GM04503 (cell line): ENCODE measurements at places on chromosomes 1 and 21.

DNA sequence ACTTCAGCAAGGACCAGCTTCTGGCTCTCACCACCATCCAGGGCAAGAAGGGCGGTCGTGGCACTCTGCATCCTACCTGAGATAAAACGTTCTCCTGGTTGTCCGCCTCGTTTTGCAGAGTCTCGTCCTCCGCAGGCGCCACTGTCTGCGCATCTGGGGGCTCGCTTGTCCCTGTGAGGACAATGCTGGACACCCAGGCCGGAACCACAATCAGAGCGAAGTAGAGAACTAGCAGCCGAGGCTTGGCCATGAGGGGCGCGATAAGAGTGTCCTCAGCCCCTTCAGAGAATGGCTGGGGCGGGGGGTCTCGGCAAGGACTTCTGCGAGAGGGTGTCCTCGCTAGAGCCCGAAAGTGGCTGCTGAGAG lies 505 bp downstream of the OLFML2B start:
- DNase-seq, result peak; percentile 9

DNA sequence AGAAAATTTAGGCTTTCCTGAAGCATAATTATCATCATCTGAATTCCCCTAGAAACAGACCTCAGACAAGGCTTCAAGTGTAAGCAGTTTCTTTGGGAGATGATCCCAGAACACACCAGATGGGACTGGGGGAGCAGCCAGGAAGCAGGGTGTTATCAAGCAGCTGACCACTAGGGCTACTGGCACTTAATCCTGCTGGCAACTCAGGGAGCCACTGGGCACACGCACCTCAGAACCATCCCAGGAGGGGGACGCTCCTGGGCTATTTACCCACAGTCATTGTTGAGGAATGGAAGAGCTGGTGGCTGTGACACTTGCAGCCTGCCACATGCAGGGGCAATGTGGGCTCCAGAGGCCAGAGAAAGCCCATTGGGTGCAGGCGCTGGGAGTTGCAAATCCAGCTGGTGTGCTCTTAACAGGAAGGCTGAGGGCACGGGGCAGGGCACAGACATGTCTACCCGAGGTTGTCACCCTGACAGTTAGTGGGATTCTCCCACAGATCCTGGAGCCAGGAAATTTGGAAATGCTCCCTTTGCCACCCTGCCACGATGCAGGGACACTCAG lies 15.1 kb upstream of the IL22RA1 start:
- DNase-seq, result no peak

GRCh38 chr1:38031513-38031866 lies 15.1 kb downstream of the POU3F1 start:
- DNase-seq, result no peak

DNA sequence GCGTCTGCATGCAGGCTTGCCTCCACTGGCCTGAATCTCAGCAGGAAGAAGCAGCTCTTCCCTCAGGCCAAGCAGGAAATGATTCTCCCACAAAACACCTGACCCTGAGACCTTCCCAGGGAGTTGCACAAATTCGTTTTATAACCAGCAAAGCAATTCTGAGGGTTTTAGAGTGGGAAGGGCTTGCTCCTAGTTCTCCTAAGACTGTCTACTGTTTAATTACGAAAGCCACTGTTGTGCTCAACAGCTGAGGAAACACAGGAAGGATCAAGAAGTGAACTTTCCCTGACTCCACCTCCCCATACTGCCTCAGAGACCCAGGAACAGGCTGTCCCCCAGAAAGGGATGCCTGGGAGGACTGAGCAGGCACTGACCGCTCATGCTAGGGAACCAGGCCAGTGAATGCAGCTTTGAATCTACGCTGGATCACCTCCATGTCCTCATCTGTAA lies 37.0 kb upstream of the PUM1 start:
- DNase-seq, result peak; percentile 35

DNA sequence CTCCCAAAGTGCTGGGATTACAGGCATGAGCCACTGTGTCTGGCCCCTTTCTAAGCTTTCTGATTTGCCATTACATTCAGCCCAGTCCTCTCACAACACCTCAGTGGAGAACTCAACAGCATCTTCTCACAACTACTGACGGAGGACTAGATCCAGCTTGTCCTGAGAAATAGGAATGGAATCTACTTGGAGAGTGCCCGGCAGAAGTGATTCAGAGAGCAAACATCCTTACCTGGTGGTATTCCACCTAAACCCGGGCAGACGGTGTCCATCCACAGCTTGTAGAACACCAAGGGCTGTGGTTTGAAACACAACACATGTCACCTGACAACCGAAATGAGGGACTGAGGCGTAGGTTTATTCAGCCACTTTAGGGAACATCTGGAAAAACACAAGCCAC lies 28.8 kb upstream of the CCSAP start:
- DNase-seq, result no peak

DNA sequence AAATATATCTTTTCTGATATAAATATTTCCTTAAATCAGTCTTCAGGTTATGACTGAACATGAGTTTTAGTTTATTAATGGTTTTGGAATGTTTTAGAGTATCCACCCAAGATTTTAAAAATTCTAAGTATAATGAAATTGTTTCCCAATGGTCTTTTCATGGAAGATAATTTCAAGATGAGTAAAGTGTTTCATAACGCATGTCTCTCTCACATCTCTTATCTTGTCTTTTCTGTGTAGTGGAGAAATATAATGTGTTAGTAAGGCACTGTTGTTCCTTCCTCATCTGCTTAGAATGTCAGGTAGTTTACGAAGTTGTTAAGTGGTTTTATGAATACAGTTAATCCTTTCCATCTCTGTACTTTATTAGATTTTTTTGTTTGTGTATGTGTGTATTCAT lies 49.6 kb downstream of the PLA2G4A start:
- no peak for DNase-seq

DNA sequence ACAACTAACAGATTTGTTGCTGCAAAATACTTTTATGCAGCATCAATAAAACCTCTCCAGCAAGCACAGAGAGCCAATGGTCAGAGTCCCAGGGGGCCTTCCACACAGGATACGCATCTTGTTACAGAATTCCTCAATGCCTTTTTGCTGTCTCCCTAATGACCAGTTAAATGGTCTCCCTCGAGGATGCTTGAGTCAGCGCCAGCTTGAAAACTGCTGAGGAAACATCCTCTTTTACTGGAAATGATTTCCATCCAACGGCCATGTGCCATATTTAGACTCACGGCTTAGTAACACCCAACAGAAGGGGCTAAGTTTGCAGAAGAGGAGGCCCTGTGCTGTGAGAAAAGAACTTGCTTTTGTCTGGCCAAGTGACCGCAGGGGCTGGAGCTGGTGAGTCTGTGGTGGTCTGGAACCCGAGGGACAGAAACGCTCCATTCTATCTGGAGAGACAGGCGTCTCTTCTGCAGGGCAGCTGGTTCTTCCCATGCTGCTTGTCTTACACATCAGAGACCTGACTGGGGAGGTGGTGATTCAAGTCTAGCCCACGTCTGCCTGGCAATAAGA lies 496.4 kb downstream of the SETD4 start:
- DNase-seq, result peak; percentile 99

DNA sequence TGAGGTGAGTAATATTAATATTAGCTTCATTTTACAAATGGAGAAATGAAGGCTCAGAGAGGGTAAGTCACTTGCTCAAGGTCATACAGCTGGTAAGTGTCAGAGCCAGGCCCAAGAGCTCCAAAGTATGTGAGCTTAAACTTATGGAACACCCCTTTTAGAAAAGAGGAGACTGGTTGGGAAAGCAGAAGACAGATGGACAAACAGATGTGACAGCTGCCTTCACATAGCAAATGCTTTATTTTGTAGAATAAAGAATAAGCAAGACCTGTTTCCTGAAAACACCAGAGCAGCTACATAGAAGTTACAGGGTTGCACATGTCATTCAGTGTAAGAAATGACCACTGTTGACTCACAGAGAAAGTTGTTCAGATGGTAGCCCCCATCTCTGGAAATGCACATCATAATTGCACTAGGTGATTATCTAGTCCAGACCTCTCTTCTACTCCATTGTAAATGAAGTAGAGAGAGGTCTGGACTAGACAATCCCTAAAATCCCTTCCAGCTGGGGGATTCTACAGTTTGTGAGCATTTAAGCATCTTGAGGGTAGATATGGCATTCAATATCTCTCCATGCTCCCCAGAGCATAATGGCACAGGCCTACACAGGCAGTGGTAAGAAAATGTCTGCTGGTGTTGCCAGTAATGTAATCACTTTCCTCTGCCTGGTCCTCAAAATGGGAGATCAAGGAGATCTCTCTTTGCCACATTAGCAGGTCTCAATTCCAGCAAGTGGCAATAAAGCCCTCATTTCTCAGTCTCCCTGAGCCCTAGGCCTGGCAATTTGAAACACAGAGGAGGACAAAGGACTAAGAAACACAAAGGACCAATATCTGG lies 188.2 kb upstream of the FGGY start:
- DNase-seq, result no peak

- DNase-seq, result no peak
These were observed 1.1 kb upstream of the DYNLT5 start for GRCh38 chr1:66751160-66751559.

GRCh38 chr1:151980287-151981177 lies 13.1 kb downstream of the S100A10 start:
- peak; percentile 99 for DNase-seq

DNA sequence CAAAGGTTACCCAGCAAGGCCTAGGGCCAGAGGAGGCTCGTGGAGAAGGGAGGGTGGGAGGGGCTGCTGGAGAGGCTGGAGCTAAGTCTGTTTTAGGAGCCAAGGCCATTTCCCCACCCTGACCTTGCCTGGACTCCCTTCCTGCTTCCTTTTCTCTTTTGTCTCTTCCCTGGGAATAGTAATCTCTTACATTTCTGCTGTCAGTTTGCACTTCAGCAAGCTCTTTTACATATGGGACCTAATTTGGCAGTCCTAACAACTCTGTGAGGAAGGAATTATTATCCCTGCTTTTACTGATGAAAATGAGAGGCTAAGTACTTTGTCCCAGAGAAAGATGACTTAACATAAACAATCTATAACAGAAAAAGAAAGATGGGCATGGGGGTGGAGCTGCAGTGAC lies 13.8 kb downstream of the OPTC start:
- DNase-seq, result no peak

DNA sequence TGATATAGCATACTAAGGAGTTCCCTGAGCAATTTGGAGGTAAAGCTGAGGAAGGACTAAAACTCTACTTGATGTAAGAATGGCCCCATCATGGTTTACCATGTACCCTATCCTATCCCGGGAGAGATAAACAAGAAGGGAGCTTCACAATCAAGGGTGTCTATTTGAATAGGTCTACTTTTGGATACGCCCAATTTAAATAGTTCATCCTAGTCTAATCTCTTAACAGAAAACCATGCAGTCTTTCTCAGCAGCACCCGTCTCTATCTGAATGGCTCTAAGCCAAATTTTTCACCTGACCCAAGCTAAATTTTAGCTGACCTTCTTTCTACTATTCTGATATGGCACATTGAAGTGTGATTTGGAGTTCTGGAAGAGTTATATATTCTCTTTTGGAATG lies 122.0 kb downstream of the TNNI3K start:
- no peak for DNase-seq

DNA sequence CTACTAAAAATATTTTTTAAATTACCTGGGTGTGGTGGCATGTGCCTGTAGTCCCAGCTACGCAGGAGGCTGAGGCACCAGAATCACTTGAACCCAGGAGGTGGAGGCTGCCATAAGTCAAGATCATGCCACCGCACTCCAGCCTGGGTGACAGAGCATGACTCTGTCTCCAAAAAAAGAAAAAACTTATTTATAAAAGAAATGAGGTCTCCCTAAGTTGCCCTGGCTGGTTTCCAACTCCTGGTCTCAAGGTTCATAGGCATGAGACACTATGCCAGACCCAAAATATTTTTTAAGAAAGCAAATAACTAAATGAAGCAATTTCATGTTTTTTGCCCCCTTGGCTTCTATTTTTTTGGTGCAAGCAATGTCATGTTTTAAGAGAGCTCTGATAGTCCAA lies 32.9 kb downstream of the EIF4G3 start:
- DNase-seq, result no peak

DNA sequence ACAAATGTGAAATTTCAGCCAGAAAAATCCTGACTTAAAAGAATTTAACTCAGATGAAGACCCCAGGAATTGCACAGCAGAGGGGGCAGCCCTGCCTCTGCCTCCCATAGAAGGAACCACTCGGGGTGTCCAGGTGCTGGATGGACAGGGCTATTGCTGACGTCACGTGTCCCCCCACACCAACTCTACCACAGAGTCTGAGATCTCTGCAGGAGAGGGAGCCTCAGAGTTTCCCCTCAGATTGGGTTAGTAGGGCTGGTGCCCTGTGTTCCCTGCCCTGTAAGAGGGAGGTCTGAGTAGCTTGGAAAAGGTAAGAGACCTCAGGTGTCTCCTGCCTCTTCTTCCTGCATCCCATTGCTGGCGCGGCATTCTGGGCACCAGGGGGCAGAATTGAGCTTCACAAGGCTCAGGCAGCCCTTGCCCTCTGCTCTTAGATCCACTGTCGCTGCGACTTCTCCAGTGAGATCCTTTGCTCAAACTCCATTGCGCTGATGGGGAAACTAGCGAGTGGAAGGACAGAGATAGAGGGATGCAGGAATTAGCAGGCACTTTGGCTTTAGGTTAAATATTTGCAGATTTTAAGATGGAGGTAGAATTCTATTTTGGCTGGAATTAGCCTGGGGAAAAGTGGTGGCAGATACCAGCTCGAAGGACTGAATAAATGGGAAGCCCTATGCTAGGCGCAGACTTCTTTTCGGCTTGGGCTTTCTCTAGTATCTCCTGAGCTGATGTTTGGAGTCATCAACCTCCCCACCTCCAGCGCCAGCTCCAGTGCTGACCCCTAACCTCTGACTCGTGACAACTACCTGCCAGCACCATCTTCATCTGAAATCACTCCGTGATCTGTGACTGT lies 42.8 kb upstream of the DMBX1 start:
- DNase-seq, result no peak

GRCh38 chr1:7520496-7520895 lies 250.6 kb upstream of the VAMP3 start:
- no peak for DNase-seq

- no peak for DNase-seq
These were observed 13.8 kb downstream of the PAXBP1 start for GRCh38 chr21:32757804-32758203.

- DNase-seq, result no peak
These were observed 225.4 kb downstream of the CAMTA1 start for GRCh38 chr1:7010534-7011200.
